Stimulated activated CD4-positive, alpha-beta T cell treated with anti-CD3 and anti-CD28 coated beads, Interleukin-4, amount 100 ng/mL, for 4 hours (primary cell): ENCODE measurements at places on chromosomes 7 and 10.

DNA sequence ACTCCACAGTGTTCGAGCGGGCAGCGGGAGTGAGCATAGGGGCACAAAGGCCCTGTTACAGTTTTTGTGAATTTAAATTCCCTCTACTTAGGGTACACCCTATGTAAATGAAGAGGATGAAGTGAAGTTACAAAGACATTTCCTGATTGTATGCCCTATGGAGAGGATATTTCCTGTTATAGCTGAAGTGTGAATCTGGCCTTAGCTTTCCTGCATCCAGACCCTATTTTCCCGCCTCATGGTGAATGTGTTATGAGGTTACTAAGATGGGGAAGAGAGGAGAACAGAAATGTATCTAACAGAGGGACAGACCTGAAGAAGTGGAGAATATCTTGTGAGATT, 37.8 kb upstream of the COMMD3 start:
- no peak for DNase-seq

GRCh38 chr10:29446327-29446726, 157.5 kb downstream of the LYZL1 start:
- no peak for DNase-seq

- DNase-seq, result no peak
Observed at GRCh38 chr10:125003146-125003900, 61.4 kb downstream of the ZRANB1 start.

DNA sequence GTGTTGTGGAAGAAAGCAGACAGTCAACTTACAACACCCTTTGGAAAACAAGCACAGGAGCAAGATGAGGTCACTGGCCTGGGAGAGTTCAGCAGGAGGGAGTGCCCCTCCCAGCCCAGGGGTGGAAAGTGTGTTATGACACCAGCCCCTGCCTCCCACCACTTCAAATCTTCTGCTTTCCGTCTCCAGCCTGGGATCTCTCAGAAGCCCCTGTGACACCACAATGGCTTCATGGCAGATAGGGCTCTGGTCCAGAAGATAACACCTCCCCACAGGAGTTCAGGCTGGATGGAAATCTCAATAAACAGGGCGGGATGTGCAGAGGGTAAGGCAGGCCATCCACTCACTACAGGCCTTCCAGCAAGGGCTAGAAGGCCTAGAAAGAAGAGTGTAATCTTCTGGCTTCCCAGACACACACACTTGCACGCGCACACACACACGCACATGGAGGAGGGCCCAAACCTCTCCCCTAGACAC, 48.7 kb upstream of the ZMIZ1 start:
- DNase-seq, result no peak

- no peak for DNase-seq
Observed at GRCh38 chr10:129027906-129028305, 439.1 kb upstream of the MGMT start.

GRCh38 chr10:97778452-97779302, 6.9 kb upstream of the SFRP5 start:
- DNase-seq, result no peak

- DNase-seq, result no peak
Observed at GRCh38 chr7:18778594-18778993, 283.0 kb downstream of the HDAC9 start.

GRCh38 chr10:62665771-62666170, 138.7 kb upstream of the ADO start:
- no peak for DNase-seq

DNA sequence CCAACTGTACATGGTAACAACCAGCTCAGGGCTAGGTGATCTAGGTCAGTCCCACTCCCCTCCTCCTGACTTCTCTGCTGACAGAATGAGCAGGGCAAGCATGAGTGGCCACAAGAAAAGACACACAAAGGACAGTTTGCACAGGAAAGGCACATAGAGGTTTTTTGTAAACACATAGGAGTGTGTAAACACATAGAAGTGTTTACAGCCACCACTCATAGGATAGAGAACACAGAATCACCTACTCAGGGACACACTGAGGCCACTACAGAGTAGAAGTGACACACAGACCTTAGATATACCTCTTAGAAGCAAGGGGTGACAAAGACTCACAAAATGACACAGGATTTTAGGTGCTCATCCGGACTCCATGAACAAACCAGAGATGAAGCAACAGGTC, 19.0 kb downstream of the NUDCD3 start:
- no peak for DNase-seq

GRCh38 chr10:88467835-88468485, 115.2 kb downstream of the RNLS start:
- no peak for DNase-seq

GRCh38 chr10:110829721-110830410, 41.9 kb upstream of the PDCD4 start:
- no peak for DNase-seq

- no peak for DNase-seq
Observed at GRCh38 chr7:113371416-113372043, 253.2 kb upstream of the SMIM30 start.

DNA sequence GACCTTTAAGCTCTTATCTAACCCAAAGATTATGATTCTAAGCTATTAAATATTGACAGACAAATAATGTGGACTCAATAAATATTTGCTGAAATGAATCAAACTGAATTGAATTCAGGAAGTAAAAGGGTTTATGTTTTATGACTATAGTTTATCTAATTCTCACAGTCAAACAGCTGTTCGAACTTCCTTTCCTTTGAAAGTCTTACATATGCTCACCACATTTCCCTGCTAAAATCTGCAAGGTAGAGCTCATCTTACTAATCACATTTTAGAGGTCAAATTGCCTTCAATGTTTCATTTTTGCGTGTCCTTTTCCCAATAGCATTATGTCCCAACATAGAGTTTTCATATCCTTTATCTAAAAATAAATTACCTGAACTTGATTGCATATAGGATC, 154.9 kb upstream of the PPP1R3A start:
- DNase-seq, result no peak

GRCh38 chr10:11381023-11381422, 230.4 kb downstream of the USP6NL start:
- DNase-seq, result no peak

DNA sequence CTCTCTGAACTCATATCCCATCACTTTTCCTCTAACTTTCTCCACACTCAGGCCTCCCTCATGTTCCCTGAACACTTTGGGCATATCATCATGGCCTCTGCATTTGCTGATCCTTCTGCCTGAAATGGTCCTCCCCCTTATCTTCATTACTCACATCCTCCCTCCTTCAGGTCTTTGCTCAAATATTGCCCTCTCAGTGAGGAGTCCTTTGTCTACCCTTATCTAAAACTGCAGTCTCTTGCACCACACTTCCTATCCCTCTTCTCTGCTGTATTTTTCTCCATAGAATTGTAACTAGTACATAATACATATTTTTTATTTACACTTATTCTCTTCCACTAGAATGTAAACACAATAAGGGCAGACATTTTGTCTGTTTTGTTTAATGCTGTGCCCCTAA, 41.7 kb downstream of the DNAJC1 start:
- DNase-seq, result no peak

GRCh38 chr7:130292682-130293257, at the start of gene CPA4:
Gene CPA4, plus strand, starts transcription at chr7:130293161. Its CDS starts 20 bp downstream, at chr7:130293181.
- no peak for DNase-seq

- no peak for DNase-seq
Observed at GRCh38 chr10:73759512-73760115, 15.4 kb downstream of the SEC24C start.

DNA sequence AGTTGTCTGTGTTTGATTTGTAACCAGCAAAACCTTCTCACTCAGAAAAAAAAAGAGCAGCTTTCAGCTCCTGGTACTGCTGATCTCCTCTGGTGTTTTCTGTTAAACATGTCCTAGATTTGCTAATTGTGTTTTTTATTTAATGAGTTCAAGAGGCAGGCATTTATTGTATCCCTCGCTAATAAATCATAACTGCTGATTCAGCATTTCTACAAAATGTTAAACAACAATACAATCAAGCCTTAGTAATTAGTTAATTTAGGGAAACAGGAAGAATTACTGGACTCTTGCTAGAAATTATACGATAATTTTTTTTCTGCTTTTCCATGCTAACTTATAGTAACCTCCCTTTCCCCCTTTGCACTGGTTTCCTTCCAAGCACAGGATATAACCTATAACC, 66.8 kb upstream of the NRP1 start:
- DNase-seq, result no peak

DNA sequence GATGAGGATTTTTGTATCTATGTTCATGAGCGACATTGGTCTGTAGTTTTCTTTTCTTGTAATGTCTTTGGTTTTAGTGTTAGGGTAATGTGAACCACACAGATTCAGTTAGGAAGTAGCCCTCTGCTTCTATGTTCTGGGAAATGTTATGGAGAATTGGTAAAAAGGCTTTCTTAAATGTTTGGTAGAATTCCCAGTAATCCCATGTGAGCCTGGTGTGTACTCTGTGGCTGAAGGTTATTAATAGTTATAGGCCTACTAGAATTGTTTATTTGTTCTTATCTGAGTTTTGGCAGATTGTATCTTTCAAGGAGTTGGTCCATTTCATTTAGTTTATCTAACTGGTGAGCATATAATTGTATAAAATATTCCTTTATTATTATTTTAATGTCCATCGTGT, 484.6 kb upstream of the GHITM start:
- no peak for DNase-seq

DNA sequence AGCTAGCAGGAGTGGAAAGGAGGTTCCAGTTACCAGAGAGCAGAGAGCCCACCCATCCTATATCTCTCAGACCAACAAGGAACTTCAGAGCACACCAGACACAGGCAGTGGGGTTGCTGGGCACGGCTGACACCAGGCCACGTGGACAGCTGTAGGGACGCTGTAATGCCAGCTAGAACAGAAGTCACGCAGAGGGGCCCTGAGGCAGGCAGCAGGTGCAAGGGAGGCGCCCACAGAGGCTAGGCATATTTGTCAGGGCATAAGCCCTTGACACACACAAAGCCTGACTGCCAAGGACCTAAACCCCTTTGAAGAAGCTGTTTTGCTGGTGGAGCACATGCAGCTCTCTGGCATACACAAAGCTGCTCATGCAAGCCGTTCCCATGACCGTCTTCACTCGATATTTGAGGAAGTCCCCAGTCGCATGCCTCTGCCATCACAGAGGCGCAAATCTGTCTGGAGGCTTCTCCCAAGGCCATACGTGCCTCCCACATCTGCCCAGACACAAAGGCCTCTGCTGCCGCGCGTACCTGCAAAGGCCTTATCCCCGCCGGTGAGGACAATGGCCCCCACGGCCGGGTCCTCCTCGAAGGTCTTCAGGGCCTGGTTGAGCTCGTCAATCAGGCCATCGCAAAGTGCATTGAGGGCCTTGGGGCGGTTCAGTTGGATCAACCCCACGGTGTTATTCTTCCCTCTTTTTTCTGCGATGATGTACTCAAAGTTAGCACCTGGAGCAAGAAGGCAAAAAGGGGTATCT, 2.9 kb downstream of the ECHS1 start:
- DNase-seq, result no peak

DNA sequence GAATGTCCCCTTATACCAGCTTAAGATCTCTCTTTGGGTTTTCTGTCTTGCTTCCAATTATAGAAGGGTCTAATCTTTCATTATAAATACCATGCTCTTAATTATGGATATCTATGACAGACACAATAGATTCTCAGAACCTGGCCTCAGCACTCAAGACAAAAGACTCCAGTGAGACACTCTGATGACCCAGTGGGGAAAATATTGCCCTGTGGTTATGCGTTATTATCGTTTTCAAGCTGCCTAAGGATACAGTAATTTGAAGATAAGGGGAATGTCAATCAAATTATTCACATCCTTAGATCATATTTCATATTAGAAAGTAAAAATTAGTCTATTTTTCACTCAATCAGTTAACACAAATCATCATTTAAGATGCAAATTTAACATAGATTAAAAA, 748.8 kb downstream of the XPNPEP1 start:
- no peak for DNase-seq

- no peak for DNase-seq
Observed at GRCh38 chr7:12730523-12730922, 43.1 kb downstream of the ARL4A start.

GRCh38 chr10:88555190-88555908, 27.8 kb downstream of the RNLS start:
- no peak for DNase-seq

DNA sequence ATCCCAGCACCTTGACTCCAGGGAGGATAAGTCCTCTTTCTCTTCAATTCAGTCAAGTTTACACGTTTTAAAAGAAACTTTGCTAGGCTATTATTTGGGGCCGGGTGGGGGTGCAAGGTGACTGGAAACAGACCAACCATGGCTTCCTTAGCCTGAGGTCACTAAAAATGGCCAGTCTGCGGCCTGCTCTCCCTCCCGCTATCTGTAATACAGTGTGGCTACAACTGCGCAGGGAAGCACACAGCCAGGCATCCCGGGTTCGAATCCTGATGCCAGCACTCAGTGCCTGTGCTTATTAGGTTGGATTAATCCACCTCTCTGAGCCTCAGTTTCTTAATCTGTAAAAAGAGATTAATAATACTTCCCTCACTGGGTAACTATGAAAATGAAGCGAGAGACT, 19.5 kb downstream of the ATP6V1F start:
- no peak for DNase-seq

DNA sequence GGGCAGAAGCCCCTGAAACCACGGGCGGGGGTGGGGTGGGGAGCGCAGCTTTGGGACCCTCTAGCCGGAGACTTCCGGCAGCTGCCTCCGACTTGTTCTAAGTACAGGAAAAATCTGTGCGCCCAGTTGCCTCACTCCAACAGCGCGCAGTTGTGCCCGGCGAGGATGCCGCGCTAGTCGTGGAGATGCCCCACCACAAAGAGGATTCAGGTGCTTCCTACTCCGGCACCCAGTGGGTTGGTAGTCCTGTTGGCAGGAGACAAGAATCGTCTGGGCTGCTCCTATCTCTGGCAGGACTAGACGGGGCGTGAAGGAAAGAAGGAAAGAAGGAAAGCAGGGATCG, 465 bp upstream of the NPY start:
- DNase-seq, result no peak

GRCh38 chr7:28466885-28467284, 54.6 kb downstream of the CREB5 start:
- DNase-seq, result no peak

DNA sequence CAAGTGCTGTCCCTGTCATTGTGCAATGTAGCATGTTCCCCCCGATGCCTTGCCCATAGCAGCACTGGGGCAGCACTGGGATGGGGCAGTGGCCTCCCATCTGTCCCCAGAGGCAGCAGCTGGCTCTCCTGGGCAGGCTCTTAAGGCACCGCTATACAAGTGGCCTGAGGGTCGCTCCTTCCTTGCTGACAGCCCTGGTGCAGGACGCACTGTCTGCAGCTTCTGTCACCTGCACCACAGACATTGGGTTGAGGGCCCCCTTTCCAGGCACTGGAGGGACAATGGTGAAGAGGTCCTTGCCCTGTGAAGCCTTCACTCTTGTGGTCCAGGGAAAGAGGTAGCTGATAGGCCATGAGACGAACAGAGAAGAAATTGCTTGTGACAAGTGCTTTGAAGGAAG, 10.6 kb downstream of the CPSF4 start:
- no peak for DNase-seq

DNA sequence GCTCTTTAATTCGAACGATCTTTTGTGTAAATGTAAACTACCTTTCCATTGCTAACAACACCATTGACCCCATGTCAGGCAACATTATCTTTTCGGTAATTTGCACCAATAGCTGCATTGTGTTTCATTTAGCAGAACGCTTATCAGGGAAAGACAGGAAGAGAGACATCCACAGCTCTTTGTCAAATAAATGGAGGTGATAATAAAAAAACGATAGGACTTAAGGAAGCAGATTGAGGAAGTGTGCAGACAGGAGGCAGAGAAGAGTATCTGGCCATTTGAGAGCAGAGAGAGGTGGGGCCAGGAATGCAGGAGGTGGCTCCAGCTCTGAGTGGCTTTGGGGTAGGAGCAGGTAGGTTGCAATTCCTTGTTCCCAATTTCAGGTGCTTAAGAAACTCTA, 37.5 kb upstream of the ADARB2 start:
- DNase-seq, result no peak
